ENCODE measurements at places on chromosomes 4 and X.
A peak's percentile ranks its signal among the peaks of the same experiment; 100 is the strongest.

GRCh38 chr4:176845636-176846035, 52.9 kb upstream of the VEGFC start:
- DNase-seq = no peak

- DNase-seq = no peak
Observed at GRCh38 chr4:139892973-139893736, 227.5 kb downstream of the MGST2 start.

- DNase-seq = no peak
Observed at GRCh38 chr4:176726803-176727202, 65.9 kb downstream of the VEGFC start.

- DNase-seq = no peak
Observed at GRCh38 chr4:117793845-117794480, 240.3 kb upstream of the NDST3 start.

DNA sequence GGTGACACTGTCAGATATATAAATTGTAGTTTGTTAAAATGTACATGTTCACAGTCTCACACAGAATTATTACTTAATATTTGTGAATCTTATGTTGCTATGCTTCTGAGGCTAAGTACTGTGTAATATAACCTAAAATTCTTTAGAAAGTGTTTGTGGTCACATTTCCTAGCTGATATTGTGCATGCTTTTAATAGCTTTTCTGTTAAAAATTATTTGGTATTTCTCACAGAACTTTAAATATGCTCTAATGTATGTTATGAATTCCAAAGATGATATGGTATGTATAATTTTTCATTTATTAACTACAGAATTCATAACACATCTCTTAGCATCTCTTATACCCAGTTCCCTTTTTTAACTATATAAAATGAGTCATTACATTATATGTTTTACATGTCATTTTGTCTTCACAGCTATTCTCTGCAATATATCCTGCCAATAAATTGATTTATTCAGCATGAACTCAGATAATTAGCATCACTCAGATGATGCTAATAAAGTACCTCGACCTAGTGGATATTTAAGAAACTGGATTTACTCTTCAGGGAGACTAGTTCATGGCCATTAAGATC, 9.3 kb downstream of the PTPN13 start:
- DNase-seq = no peak

- DNase-seq = no peak
Observed at GRCh38 chr4:106344647-106344970, 24.0 kb downstream of the GIMD1 start.

GRCh38 chr4:65893957-65894755, 223.9 kb upstream of the EPHA5 start:
- no peak for DNase-seq

DNA sequence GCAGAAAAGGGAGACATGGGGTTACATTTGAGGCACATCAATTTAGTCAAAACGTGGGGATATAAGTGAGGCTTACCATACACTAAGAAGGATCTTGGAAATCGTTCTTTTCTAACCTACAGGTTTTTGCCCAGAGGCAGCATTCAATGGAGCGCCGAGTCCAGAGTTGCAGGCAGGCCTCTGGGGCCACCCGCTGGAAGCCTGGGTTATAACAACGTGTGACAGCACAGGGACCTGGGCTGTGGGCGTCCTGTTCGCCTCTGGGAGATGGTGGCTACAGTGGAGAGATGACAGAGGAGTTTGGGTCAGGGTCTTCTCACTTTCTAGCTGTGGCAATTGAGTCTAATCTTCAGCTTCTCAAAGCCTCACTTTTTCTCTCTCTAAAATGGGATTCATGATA, 53.9 kb downstream of the ENPP6 start:
- DNase-seq = no peak

DNA sequence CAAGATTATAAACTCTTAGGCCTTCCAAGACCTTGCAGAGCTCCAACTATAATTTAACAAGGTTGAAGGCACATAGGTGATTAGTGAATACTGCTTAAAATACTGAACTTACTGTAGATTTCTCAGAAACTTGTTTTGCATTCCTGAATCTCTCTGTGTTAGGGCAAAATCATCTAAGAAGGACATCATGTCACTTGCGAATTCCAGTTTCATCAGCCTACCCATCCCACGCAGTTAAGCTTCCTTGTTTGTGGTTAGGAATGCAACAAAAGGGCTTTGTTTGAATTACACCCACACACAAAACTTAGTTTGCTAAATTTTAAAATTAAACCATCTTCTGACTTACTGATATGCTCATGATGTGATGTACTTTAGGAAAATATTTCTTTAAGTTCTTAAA, 174.0 kb downstream of the SOWAHB start:
- no peak for DNase-seq

DNA sequence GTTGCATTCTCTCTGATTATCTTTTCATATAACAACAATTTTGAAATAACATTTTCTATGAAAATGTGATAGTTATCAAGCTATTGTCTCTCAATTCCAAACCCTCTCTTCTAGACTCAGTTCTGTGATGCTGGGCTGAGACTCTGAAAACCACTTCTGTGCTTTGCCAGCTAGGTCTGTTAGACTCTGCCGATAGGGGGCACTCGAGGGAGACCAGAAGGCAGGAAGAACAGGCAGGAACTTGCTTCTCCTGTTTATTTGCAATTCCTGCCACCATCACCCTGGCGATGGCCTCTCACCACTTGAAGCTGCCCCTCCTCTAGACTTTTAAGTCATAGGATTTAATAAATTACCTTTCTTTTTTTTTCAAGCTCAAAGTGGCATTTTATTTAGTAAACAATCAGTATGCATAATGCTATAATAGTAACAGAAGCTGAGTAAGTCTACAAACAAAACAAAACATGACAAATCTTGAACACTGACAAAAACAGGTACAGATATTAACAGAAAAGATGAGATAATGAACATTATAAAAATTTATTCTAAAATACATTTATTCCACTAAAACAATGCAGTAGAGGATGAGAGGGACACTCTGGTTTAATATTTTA, 49.7 kb downstream of the RASL11B start:
- no peak for DNase-seq

DNA sequence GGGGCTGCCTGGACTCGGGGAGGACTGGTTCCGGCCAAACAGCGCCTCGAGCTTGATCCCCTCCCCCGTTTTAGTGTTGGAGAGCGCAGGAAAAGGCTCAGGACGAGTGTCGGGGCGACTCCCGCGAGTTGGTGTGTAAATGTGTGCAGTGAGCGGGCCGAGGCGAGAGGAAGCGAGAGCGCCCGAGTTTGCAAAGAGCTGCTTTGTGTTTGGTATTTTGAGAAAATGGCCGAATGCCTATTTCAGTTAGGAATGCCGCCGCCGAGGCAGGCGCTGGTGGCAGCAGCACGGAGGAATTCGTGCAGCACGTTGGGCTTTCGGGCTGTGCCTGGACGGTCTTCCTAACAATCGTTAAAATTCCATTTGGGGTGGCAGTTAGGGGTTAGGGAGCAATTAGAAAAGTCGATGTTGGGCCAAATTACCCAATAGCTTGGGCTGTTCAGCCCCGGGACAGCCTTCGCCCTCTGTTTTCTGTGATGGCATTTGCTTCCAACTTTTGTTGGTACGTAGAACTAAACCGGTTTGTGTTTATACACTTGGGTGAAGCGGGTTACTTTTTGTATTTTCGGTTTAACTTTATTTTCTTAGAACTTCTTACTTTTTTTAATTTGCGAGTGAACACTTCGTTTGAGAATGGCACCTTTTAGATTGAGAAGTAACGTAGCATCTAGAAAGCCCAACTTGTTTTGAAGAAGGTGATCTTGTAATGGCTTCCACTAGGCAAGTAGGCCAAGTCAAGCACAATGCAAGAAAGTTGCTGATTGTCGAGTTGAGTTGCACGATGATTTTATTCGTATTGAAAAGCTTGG, 1.6 kb downstream of the REST start:
- peak; percentile 18 for DNase-seq

DNA sequence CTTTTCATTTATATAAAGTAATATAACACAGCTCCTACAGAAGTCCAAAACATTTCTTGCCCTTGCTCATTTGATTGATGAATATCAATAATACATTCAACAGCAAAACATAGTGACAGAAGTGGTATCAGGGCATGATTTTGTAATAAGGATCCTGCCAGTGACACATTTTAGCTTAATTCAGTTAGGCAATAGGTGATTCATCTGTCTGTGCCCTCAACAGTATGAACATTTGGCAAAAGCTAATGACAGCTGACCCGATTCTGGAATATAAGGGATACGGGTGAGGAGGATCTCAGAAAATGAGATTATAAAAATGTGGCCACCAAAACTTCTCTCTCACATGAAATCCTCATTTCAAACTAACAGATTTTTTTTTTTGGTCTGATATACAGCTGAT, 294.0 kb downstream of the CAMK2D start:
- no peak for DNase-seq

DNA sequence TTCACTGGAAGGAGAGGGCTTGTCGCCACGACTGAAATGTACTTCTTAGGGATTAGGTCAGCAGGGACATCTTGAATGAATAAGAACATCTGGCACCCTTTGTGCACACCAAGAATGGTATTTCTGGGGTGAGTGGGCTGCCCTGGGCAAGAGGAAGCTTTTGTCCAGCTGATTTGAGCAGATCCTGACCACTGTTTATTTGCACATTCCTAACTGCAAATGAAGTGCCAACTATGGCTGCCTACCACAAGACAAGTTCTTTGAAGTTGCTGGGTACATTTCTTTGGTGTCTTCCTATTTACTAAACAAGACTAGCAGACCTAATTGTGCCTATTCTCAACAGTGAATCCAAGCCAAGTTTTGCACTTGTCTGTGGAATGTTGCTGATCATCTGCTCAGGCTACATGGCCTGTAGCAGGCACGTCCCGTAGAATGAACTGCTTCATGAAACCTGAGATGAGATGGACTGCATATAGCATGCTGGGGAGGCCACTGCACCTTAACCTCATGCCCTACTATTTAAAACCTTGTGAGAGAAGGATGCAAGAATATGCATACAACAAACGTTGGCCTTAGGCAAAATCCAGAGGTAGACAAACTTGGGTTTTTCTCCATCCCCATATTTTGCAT, 45.0 kb downstream of the PIR start:
- DNase-seq = no peak

- DNase-seq = no peak
Observed at GRCh38 chr4:14023036-14023435, 395.5 kb upstream of the BOD1L1 start.

GRCh38 chr4:141080668-141081067, 52.6 kb downstream of the RNF150 start:
- no peak for DNase-seq

GRCh38 chr4:168558599-168558998, 61.7 kb downstream of the PALLD start:
- DNase-seq = no peak

- no peak for DNase-seq
Observed at GRCh38 chr4:174714393-174715211, 114.4 kb downstream of the GLRA3 start.

DNA sequence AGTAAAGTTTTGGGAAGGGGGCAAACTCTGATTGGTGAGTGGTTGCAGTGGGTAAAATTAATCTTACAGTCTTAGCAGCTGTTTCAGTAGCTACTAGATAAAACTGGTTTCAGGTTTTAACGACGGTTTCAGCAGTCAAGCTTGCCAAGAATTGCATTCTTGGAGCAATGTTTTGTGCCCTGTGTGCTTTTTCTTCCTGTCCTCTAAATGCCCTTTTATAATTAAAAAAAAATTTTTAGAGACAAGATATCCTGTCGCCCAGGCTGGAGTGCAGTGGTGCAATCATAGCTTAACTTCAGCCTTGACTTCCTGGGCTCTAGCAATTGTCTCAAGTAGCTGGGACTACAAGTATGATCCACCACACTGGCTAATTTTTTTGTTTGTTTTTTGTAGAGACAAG, 6.3 kb upstream of the PPEF2 start:
- DNase-seq = no peak

- DNase-seq = no peak
Observed at GRCh38 chr4:38949411-38950051, 81.9 kb downstream of the FAM114A1 start.

DNA sequence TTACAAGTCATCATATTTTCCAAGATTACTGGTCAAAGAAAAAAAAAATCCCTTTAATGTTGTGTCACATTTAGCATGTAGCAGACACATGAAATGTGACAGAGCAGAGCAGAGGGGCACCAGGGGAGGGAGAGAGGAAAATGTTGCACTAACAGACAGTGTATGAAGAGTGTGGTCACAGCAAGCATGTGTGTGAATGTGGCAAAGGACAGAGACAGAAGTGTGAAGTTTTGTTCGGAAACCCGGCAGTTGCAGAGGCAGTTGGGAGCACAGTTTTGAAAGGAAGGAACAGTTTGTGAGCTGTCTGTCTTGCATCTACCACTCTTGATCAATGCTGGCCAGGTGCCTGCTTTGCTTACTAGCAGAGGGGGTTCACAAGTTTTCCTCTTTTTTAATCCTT, 83.9 kb upstream of the MAP3K15 start:
- no peak for DNase-seq

- DNase-seq = no peak
Observed at GRCh38 chr4:75844151-75844662, 58.0 kb downstream of the PPEF2 start.

GRCh38 chr4:12507868-12508481, 976.2 kb downstream of the RAB28 start:
- DNase-seq = no peak

DNA sequence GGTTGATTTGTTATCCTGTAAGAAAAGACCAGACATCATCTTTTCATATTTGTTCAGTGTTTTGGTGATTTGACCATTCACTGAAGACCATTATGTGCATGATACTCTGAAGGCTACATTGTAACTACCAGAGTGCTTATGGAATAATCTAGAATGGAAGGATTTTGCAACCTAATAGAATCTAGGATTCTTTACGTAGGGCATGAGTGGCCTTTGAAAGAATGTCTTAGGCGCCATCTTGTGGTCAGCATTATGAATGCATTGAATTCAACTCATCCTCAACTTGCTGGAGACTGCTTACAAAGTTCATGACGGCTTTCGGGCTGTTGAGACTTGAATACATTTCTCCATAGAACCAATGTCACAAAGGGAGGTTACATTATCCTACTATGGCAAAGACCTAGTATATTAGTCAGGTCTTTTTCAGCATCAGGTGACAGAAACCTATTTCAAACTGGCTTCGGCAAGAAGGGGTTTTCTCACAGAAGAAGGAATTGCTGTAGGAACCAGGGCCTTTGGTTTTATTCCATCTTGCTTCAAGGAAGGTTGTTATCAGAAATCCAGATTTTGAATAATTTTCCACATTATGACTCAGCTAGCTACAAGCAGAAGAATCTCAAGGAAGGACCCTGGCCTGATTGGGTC, 104.1 kb downstream of the GPAT3 start:
- no peak for DNase-seq

DNA sequence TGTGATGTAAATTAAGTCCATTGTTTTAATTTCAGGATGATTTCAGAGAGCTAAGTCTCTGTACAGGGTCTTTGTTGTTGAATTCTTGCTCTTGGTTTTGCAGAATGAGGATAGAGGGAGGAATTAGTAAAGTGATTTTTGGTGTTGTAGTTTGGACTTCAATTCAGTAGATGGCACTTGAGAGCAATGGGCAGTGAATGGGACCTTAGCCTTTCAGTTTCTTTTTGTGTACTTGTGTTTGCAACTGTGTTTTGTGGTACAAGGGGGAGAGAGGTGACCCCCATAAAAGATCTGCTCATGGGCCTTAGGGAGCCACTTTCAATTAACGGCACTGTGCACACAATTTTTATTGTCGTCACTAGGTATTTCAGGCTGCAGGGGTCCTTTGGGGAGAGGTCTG, 340.0 kb downstream of the DCAF12L2 start:
- no peak for DNase-seq

GRCh38 chrX:47607091-47607490, 12.6 kb downstream of the SYN1 start:
- no peak for DNase-seq

- no peak for DNase-seq
Observed at GRCh38 chrX:71996136-71996535, 85.5 kb downstream of the NHSL2 start.
